ENCODE measurements at places on chromosomes 3 and 15. TPM values are rescaled to one million over a fixed set of nuclear protein-coding genes. Genes with fewer than 3 reads are reported as not detected.
A peak's percentile ranks its signal among the peaks of the same experiment; 100 is the strongest.

Gene MCCC1
- total RNA-seq, result 35.0 TPM

Gene GATM
- total RNA-seq, result 6.5 TPM

Gene P2RY1
- total RNA-seq, result 1.7 TPM

Gene OR5K2
- not detected for total RNA-seq

- H3K4me1 ChIP-seq, result no peaks in the 10 kb centered on the region
- H3K27me3 ChIP-seq, result no peaks in the 10 kb centered on the region
- H3K27ac ChIP-seq, result no peak overlapping the region
- DNase-seq, result no peak
These were observed 1026.2 kb downstream of the NAALADL2 start for GRCh38 chr3:175885231-175885766.

DNA sequence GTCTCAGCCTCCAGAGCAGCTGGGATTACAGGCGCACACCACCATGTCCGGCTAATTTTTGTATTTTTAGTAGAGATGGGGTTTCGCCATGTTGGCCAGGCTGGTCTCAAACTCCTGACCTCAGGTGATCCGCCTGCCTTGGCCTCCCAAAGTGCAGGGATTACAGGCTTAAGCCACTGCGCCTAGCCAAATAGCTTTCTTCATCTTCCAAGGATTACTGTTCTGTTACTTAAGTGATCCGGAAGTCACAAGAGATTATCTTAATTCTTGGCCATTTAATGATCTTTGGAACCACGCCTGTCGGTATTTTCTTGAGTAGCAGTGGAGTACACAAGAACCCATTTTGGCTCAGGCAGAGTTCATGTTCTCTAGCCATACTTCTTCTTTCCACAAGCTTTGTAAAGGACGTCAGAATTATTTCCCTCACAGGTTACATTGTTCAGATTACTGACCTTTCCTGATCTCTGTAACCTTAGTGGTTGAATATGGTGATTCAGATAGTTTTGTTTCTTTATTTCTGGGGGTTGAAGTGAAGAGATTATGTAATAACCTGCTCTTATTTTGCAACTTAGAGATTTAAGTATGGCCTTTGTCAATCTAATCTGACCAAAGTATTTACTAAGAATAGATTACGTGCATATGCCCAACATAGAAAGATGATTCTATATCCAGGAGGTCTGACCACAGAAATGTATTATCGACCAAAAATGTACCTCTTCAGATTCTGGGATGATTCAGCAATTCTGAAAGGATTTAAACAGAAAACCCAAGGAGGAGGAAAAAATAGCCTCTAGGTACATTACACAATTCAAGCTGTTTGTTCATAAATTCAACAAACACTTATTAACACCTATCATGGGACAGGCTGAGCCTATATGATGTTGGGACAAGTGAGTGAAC lies 132.2 kb downstream of the GREM1 start:
- no peak overlapping the region for H3K27ac ChIP-seq
- H3K36me3 ChIP-seq, result no peaks in the 10 kb centered on the region
- DNase-seq, result no peak
- no peaks in the 10 kb centered on the region for H3K27me3 ChIP-seq
- H3K4me1 ChIP-seq, result no peaks in the 10 kb centered on the region

DNA sequence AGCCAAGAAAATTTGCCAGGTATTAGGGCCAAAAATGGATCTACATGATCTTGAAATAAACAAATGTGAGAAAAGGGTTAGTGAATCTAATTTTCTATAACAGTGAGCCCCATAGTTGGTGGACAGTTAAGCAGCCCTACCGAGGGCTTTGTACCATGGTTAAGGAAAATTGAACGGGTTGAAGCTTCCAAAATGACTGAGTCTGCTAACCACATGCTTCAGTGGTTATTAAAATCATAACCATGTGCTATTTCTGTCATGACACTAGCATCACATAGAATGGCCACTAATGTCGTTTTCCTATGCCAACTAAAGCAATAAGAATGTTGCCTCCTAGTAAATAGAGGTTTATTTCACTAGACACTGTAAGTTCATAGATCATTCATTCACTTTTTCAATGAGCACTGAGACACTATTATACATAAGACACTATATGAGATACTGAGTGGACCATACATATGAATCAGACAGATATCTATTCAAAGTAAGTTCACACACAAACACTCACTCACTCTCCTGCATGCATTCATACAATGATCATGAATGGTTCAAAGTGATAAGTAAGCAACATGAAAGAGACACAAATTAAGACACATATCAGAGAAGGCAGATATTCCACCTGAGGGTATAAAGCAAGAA lies 4.3 kb downstream of the SST start:
- no peaks in the 10 kb centered on the region for H3K36me3 ChIP-seq
- peaks cover 42% of the 10 kb centered on the region for H3K27me3 ChIP-seq
- peaks cover 7% of the 10 kb centered on the region for H3K4me1 ChIP-seq

GRCh38 chr3:14537590-14538450 lies 2.3 kb downstream of the GRIP2 start:
- no peaks in the 10 kb centered on the region for H3K4me1 ChIP-seq
- peak; percentile 37 for DNase-seq
- no peaks in the 10 kb centered on the region for H3K27me3 ChIP-seq
- no peak overlapping the region for H3K27ac ChIP-seq
- H3K36me3 ChIP-seq, result no peaks in the 10 kb centered on the region

DNA sequence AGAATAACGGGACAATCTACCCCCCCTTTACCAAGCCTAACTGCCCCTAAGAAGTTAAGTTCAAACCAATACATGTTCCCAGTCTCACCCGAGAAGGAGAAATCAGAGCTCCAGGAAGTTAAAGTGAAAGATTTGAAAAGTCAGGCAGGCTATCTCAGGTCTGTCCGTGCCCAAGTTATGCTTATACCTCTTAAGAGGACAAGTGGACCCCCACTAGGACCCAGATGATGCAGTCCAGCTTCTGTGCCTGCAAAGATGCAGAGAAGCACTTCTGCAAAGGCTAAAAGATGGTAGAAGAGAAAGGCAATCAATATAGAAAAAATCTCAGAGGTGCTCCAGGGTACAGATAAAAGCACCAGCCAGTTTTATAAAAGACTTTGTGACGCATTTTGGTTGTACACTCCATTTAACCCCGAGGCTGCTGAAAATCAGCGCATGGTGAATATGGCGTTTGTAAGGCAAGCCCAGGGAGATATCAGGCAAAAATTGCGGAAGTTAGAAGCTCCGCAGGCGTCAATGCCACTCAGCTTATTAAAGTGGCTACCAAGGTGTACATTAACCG lies 9.8 kb upstream of the SLC9C1 start:
- no peaks in the 10 kb centered on the region for H3K27me3 ChIP-seq
- peaks cover under 1% of the 10 kb centered on the region for H3K4me1 ChIP-seq
- peak; percentile 31 for DNase-seq
- no peak overlapping the region for H3K4me3 ChIP-seq
- no peaks in the 10 kb centered on the region for H3K36me3 ChIP-seq
- no peak overlapping the region for H3K27ac ChIP-seq

DNA sequence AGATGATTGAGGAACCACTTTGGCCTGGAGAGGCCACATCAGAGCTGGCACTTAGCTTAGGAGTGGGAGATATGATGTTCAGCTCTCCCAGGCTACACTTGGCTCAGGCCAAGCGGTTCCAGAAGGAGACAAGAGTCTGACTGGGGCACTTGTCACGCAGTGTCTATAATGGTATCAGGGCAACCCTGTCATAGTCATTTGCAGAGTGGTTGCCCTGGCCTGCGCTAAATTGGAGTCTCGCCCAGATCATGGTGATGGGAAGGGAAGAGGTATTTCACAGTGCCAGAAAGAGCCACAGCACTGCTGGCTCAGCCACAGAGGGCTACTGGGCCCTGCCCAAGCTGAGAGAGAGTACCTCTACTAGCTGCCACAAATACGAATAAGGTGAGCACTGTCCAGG lies 186.9 kb upstream of the CRBN start:
- no peaks in the 10 kb centered on the region for H3K27me3 ChIP-seq

- no peaks in the 10 kb centered on the region for H3K27me3 ChIP-seq
- H3K36me3 ChIP-seq, result peaks cover 2% of the 10 kb centered on the region
- H3K4me1 ChIP-seq, result peaks cover 46% of the 10 kb centered on the region
These were observed 33.6 kb downstream of the GPR171 start for GRCh38 chr3:151169262-151169947.

DNA sequence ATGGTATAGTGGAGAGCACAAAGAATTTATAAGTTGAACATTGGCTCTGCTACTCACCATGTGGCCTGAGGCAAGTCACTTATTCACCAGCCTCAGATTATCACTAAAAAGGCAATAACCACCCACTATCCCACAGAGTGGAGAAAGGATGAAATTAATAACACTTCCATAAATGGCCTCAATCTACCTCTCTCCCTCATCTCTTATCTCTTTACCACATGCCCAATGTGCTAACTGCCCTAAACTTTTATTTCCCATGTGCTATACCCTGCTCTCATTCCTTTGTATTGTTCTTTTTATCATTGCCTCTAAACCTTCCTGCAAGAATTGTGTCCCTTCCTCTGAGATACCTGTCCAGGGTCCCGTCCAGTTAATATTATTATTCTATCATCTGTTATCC lies 26.0 kb downstream of the SLC12A6 start:
- no peak overlapping the region for H3K4me3 ChIP-seq
- no peaks in the 10 kb centered on the region for H3K27me3 ChIP-seq
- peaks cover 56% of the 10 kb centered on the region for H3K4me1 ChIP-seq
- DNase-seq, result no peak
- peaks cover 24% of the 10 kb centered on the region for H3K36me3 ChIP-seq
- H3K27ac ChIP-seq, result no peak overlapping the region

- peaks cover 17% of the 10 kb centered on the region for H3K36me3 ChIP-seq
- peaks cover 45% of the 10 kb centered on the region for H3K4me1 ChIP-seq
- H3K27ac ChIP-seq, result peak within 1 kb of the TSS; percentile 92
- peak within 1 kb of the TSS; percentile 92 for H3K4me3 ChIP-seq
These were observed at the start of gene C15orf39 for GRCh38 chr15:75201616-75202250. Gene C15orf39, plus strand, starts transcription at chr15:75201882. Its CDS starts 4,167 bp downstream, at chr15:75206049.

DNA sequence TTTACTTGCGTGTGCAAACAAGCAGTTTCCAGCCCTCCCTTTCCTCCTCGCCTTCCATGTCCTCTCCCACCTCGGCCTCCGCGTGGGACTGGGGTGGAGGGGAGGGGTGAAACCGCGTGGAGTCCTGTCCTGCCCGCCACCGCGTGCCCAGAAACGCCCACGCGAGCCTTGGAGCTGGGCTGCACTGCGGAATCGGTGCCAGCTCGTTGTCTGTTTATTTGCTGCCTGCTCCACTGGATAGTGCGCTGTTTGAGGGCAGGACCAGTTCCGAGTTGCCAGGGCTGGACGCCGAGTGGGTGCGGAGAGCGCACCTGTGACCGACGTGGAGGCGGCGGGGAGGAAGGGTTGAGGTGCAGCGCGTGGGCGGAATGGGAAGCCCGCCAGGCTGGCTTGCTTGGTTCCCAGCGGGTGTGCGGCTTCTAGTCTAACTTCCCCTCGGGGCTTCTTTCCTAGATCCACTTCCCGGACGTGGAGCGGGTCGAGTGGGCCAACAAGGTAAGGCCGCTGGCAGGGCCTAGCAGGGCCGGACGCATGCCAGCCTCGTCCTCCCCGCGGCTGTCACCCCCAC lies 17.3 kb downstream of the ESYT3 start:
- no peak overlapping the region for H3K27ac ChIP-seq
- no peaks in the 10 kb centered on the region for H3K36me3 ChIP-seq
- H3K27me3 ChIP-seq, result no peaks in the 10 kb centered on the region

DNA sequence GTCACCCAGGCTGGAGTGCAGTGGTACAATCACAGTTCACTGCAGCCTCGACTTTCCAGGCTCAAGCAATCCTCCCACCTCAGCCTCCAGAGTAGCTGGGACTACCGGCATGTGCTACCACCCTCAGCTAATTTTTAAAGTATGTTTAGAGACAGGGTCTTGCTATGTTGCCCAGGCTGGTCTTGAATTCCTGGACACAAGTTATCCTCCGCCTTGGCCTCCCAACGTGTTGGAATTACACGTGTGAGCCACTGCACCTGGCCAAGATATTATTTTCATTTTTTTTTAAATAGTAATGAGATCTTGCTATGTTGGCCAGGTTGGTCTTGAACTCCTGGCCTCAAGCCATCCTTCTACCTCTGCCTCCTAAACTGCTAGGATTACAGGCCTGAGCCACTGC lies 4.4 kb upstream of the MPI start:
- no peak overlapping the region for H3K27ac ChIP-seq
- no peak overlapping the region for H3K4me3 ChIP-seq
- DNase-seq, result no peak

GRCh38 chr15:30065025-30065801 lies 17.5 kb upstream of the GOLGA8J start:
- H3K4me1 ChIP-seq, result no peaks in the 10 kb centered on the region
- DNase-seq, result no peak
- no peaks in the 10 kb centered on the region for H3K36me3 ChIP-seq
- no peak overlapping the region for H3K4me3 ChIP-seq
- H3K27ac ChIP-seq, result no peak overlapping the region

- peak overlapping the region; percentile 91 for H3K27ac ChIP-seq
- peaks cover 17% of the 10 kb centered on the region for H3K36me3 ChIP-seq
- H3K4me3 ChIP-seq, result peak overlapping the region; percentile 88
These were observed 1.1 kb upstream of the EIF2B5 start for GRCh38 chr3:184133840-184134745.

DNA sequence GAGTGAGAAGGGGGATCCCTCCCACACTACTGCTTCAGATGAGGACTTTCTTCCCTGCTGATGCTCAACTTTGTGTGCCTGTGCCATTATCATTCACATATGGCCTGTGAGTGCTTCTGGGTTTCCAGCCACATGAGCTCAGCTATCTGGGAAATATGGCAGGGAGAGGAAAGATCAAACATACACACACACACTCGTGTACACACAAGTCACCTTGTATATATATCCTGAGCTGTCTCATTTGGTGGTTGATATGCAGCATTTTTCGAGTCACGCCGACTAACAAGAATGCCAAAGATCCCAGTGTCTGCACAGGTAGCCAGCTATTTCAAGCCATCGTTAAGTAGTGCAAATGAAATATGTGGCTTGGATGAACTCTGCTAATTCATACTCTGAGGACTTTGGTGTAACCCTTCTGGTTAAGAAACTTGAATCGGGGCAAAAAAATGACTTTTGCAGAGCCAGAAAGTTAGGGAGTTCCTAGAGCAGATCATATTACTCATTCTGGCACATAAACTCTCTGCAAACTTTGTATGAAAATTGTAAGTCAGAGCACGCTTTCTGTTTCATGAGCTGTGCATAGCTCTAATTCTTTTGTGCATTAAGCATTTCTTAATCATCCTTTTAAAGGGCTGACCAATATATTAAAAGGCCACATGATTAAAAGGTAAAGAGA lies 24.9 kb upstream of the WNT5A start:
- H3K27me3 ChIP-seq, result no peaks in the 10 kb centered on the region
- H3K36me3 ChIP-seq, result no peaks in the 10 kb centered on the region
- no peak overlapping the region for H3K27ac ChIP-seq
- H3K4me3 ChIP-seq, result no peak overlapping the region

DNA sequence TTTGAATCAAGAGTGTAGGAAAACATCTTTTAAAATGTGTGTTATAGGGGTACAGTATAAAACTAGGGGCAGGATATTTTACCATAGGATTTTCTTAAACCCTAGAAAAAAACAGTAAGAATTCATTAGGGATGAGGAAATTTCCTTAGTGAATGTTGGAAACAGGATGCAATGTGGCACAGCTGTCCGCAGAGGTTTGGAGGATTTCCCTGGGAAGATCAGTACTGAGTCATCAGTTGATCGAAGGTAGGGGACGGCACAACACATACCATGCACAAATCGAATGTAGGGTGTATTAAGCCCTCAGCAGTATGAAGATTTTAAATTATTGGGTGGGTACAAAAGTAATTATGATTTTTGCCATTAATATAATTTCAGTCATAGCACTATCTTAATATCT lies 49.9 kb downstream of the FNDC3B start:
- peaks cover 30% of the 10 kb centered on the region for H3K4me1 ChIP-seq
- H3K36me3 ChIP-seq, result no peaks in the 10 kb centered on the region
- H3K27ac ChIP-seq, result no peak overlapping the region
- no peak for DNase-seq
